ENCODE measurements at places on chromosomes 2 and 18. TPM values are rescaled to one million over a fixed set of nuclear protein-coding genes. Genes with fewer than 3 reads are reported as not detected.

DNA sequence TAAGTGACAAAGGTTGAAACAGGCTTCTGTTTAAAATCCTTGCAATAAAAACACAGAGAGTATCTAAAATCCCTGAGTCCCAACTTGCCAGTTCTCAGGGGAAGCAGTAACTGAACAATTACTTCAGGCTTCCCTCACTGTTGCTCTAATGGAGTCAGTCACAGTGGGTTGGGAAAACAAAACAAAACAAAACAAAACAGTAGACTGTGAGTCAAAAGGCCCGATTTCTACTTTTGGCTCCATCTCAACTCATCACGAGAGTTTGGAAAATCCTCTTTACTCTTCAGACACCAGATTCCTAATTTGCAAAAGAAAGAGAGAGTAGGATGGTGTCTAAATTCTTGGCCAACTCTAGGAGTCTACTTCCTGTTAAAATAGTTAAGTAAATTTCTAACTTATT lies 1.1 kb downstream of the FSHR start:
- DNase-seq, result no peak
- H3K27me3 ChIP-seq, result no peaks in the 10 kb centered on the region
- H3K4me1 ChIP-seq, result no peaks in the 10 kb centered on the region
- H3K36me3 ChIP-seq, result no peaks in the 10 kb centered on the region
- no peak overlapping the region for H3K27ac ChIP-seq
- H3K4me3 ChIP-seq, result no peak overlapping the region

- no peak overlapping the region for H3K4me3 ChIP-seq
- H3K27ac ChIP-seq, result no peak overlapping the region
- DNase-seq, result no peak
- H3K4me1 ChIP-seq, result peaks cover 8% of the 10 kb centered on the region
- no peaks in the 10 kb centered on the region for H3K36me3 ChIP-seq
These were observed 47.9 kb upstream of the CCDC150 start for GRCh38 chr2:196591621-196592022.

DNA sequence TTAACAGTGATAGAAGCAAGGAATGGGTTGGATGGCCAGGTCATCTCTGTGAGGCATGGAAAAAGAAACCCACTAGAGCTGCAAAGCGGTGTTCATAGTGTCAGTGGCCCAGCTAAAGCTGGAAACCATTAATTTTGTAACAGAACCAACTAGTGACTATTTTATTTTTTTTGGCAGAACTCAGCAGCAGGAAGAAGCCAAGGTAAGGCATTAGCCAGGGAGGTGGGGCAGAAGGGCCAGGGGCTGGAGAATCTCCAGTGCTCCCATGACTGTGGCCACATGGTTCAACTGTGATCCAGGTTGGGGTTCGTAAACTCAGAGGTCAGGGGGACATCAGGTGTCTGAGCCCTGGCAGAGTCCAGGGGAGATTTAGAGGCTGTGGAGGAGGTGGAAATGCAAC lies 25.9 kb upstream of the YES1 start:
- no peak overlapping the region for H3K4me3 ChIP-seq
- DNase-seq, result no peak
- peaks cover 4% of the 10 kb centered on the region for H3K27me3 ChIP-seq
- H3K4me1 ChIP-seq, result peaks cover 10% of the 10 kb centered on the region
- peak overlapping the region; percentile 28 for H3K27ac ChIP-seq

DNA sequence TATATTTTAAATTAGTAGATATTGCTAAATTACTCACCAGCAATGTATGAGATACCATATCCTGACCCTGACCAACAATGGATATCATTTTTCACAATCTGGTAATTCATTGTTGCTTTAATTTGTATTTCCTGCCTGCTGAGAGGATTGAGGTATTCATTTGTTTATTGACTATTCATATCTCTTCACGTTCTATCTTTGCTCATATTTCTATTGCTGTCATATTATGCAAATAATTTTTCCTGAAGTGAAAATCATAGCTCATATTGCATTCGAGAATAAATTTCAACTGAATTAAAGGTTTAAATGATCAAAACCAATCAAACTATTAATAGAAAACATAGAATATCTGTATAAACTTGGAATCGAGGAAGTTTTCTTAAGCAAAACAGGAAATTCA lies 31.0 kb downstream of the INO80D start:
- H3K36me3 ChIP-seq, result peaks cover 27% of the 10 kb centered on the region
- no peaks in the 10 kb centered on the region for H3K27me3 ChIP-seq

Gene SNED1
- 18.7 TPM for total RNA-seq

Gene DSEL
- 0.47 TPM for total RNA-seq

Gene KIF3C
- total RNA-seq, result 12.8 TPM

Gene PKDCC
- total RNA-seq, result not detected

Gene TXNDC2
- total RNA-seq, result not detected

Measured in activated naive CD8-positive, alpha-beta T cell treated with anti-CD3 and anti-CD28 coated beads, Interleukin-2, amount 10 ng/mL, durations not matched to agents 7 days and 5 days (primary cell).